ENCODE measurements at places on chromosomes 1 and 21. TPM values are rescaled to one million over a fixed set of nuclear protein-coding genes. Genes with fewer than 3 reads are reported as not detected.

- no peaks in the 10 kb centered on the region for H3K27me3 ChIP-seq
- H3K4me1 ChIP-seq = no peaks in the 10 kb centered on the region
Observed at GRCh38 chr1:158248118-158248517, 6.1 kb upstream of the CD1A start.

The FBLIM1 gene
- polyA plus RNA-seq = not detected

DNA sequence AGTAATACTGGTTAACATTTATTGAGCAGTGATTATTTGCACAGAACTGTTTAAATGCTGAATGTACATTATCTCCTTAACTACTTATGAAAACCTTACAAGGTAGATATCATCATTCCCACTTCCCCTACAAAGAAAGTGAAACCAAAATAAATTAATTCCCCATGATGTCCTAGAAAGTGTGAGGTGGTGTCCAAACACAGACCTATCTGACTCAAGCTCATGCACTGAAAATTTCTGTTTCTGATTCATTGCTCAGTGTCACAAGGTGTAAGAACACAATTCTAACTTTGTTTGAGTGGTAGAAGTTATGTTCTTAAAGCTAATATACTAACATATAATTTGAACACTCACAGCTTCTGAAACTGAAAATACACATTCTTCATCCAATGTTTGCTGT lies 178.7 kb downstream of the MRPL39 start:
- H3K4me3 ChIP-seq = no peak overlapping the region
- H3K4me1 ChIP-seq = no peaks in the 10 kb centered on the region
- DNase-seq = no peak
- H3K27ac ChIP-seq = no peak overlapping the region
- no peaks in the 10 kb centered on the region for H3K27me3 ChIP-seq

DNA sequence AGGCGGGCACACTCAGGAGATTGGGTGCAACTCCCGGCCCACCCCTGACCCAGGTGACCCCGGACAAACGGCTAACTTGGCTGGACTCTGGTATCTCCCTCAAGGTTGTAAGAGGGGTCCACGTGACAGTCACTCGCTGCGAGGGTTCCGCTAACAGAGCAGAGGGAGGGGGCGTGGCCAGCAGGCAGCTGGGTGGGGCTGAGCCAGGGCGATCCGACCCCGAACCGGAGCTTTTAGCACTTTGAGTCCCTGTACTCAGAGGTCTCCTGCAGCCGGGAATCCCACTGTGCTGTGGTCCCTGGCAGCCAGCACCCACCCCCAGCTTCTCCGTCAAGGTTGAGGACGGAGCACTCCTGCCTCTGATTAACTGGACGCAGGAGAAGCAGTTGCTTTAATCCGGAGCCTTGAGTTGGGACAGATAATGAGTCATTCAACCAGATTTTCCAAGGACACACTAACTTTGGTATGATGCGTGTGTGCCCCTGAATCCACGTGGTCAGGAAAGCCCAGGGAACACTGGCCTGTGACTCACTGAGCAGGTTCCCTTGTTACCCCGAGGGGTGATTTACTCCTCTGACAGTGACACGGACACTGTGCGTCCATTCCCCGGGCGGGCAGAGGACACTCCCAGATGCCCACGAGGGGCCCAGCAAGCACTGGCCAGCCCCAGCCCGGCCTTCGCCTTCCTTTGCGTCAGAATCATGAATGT lies 16.8 kb downstream of the TRPM2 start:
- DNase-seq = peak; percentile 70
- H3K36me3 ChIP-seq = no peaks in the 10 kb centered on the region
- no peak overlapping the region for H3K4me3 ChIP-seq
- no peaks in the 10 kb centered on the region for H3K4me1 ChIP-seq

Measured in K562 (cell line).